ENCODE measurements at places on chromosomes 3 and 15. TPM values are rescaled to one million over a fixed set of nuclear protein-coding genes. Genes with fewer than 3 reads are reported as not detected.

DNA sequence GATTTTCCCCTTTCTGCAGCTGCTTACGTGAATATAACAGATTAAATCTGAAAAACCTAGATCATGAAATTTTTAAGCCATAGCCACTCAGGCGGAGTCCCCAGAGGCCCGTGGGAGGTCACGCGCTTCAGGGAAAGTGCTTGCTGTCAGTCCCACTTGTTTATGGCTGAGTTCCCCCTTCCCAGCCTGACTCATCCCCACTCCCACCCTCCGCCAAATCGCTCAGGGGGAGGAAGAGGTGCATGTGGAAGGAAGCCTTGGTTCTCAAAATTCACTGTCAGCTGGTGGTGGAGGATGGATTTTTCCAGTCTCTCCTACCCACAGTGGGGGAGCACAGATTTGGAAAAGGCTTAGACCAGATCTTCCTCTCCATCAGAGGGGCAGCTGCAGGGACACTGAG is 67.4 kb downstream of the CORO2B start:
- DNase-seq = peak; percentile 33

NUP210 gene
- 0.10 TPM for total RNA-seq

RTP2 gene
- total RNA-seq = not detected

DNA sequence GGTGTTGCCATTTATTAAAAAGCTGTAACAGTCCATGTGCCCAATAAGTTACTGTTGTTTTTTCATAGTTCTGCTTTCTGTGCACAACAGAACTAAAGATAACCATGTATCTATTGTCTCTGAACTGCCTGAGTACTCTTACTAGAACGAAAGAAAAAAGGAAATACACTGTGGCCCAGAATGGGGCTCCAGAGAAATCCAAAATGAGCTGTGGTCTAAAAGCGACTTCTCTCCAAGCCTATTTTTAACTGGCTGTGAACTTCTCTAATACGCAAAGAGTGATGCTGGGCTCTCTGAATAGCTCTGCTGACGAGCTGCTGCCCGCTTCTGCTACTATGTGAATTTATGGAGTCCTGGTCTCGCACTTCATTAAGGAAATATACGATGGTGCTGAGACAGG is 56.2 kb upstream of the LPP start:
- no peak for DNase-seq

DNA sequence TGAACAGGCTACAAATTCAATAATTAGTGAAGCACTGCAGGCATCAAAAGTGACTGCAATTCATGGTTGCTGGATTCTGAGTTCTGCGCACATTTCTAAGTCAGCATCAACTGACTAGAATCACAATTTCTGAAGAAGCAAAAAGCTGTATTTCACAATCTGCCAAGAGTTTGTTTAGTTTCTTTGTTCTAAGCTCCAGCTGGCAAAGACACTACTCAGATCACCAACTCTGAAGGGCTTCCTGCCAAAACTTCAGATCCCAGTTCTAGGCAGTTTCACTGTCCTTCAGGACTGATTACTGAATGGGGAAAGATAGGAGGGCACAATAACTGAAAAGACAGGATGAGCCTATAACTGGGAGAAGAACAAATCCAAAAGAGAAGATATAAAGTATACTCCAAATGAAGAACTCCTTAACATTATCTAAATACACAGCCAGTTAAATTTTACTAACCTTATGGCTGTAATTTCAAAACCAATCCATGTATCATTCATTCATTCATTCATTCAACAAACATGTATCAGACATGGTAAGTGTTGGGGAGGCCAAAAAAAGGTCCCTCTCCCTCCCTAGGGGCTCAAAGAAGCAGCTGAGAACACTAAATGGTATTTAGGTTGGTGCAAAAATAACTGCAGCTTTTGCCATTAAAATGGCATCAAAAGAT is 17.1 kb downstream of the TJP1 start:
- peak; percentile 47 for DNase-seq

CGNL1 gene
- 5.5 TPM for total RNA-seq

CYP11A1 gene
- not detected for total RNA-seq

- DNase-seq = no peak
Observed at GRCh38 chr15:85037641-85038040, 56.0 kb downstream of the PDE8A start.

DNA sequence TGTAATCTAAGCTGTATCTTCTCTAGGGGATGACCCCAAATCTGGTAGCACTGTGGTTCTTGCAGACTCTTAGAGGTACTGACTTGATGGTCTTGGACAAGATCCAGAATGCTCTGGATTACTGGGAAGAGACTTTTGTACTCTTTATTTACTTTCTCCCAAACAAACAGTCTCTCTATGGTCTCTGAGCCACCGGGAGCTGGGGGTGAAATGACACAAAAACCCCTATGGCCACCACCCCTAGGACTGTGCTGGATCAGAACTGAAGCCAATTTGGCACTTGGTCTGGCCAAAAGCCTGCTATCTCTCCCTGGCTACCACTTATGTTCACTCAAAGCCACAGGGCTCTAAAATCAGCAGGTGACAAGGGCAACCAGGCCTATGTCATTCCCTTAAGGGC is 50.2 kb upstream of the SI start:
- DNase-seq = no peak

TNFAIP8L3 gene
- 0.05 TPM for total RNA-seq

TRAIP gene
- total RNA-seq = 15.6 TPM
